ENCODE measurements at places on chromosomes 6 and 20.

DNA sequence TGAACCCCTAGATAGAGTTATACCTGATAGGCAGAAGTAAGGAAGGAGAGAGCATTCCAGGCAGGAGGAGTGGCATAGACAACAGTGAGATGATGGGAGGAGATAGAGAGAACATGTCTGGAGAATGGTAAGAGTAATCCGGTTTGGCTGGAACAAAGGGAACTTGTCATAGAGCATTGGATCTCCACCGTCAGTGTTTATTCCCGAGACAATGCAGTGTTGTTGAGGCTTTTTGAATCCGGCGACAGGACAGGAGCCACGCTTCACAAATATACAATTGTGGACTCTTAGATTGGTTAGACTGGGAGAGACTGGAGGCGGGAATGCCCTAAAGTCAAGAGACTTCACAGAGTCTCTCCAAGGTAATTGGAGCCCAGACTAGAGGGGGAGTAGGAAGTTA, 119.8 kb downstream of the ANKS1A start:
- DNase-seq: no peak

GRCh38 chr20:36541227-36541767, at the start of gene MYL9:
Gene MYL9, plus strand, starts transcription at chr20:36541519. Its CDS starts 3,366 bp downstream, at chr20:36544885.
- no peak for DNase-seq

DNA sequence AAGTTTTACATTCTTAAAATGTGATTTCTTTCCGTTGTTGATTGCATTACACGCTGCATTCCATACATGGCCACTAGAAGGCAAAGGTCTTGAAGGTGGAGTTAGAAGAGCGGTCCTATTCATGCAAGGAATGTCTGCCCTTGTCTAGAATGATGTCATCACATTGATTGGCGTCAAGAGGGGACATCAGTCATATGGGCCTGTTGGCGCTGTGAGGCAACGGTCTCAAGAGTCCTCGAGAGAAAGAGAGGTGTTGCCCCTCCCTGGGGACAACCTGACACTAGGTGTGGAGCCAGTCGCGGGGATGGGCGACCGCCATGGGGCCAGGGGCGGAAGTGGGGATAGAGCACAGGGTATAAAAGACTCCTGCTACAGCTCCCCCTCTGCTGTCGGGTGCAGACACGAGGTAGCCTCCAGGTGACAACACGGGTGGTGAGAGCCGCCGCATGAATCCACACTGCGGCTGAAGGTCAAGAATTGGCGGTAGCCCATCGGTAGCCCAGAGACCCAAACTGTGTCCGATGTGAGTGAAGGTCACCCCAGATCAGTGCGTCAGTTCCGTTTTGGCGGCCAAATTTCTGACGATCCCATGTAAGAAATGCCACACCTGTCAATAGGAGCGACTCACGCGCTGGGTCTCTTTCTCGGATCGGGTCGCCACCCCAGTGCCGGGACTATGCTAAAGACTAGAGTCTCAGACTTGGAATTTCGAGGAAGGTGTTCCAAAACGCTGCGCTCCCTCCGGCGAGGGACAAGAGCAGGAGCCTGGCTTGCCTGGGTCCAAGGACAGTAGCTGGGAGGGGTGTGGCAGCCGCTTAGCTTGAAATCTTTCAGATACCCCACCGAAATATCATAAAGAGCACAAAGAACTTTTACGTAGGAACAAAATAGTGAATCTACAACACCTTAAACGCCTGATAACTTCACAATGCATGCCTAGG, 93.2 kb upstream of the ZNF184 start:
- DNase-seq: no peak

DNA sequence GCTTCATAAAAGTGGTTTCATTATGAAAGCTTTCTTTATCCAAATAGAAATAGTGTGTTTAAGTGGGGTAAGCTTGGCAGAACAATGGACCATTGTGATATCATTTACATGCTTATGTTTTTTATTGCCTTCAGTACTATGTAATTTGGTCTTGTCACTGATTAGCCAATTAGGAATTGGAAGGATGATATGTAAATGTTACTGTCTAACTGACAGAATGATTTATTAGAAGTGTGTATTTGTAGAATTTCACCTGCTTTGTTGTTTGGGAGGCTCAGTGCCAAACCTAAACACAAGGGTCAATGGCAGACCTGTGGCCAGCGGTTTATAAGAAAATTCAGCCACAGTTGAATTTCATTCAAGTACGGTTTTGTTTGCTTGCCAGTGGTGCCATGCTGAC, 39.0 kb downstream of the AIG1 start:
- no peak for DNase-seq

DNA sequence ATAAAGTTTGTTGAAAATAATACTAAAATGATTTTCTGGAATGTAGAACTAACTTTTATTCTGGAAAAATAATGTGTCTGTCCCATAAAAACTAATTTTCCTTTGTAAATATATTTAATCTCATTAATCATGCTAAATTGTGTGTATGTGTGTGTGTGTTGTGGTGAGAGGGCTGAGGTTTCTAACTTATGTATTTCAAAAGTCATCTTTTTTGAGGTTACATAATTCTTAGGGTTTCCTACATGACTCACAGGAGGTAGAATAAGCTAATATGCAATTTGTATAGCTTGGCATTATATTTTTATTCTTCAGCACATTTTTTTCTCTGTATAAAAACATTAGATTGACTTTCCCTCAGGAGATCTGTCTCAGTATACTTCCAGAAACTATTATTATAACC, 64.1 kb upstream of the CLVS2 start:
- no peak for DNase-seq

- no peak for DNase-seq
Observed at GRCh38 chr6:8749465-8749864, 314.1 kb upstream of the SLC35B3 start.

GRCh38 chr6:41645007-41645618, 6.8 kb downstream of the MDFI start:
- no peak for DNase-seq

GRCh38 chr6:163085861-163086623, 328.5 kb upstream of the QKI start:
- DNase-seq: no peak

- no peak for DNase-seq
Observed at GRCh38 chr6:2754393-2754792, 3.7 kb upstream of the MYLK4 start.

DNA sequence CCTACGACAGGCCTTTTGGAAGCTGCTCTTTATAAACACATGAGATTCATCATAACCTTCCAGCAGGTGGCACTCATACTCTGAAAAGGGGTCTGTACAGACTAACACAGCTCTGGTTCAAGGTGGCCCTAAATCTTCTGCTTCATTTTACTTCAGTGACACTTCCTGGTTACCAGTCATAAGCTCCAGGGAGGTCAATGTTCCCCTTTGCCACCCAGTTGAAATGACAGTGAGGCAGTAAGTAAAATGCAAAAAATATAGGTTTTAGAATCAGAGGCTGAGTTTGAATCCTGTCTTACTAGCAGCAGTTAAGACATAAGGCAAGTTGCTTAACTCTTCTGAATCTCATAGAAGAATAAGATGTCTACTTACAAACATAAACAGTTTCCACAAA, 132.8 kb downstream of the CDK19 start:
- peak; percentile 68 for DNase-seq

- DNase-seq: peak; percentile 45
Observed at GRCh38 chr6:47403801-47404200, 73.8 kb upstream of the CD2AP start.

DNA sequence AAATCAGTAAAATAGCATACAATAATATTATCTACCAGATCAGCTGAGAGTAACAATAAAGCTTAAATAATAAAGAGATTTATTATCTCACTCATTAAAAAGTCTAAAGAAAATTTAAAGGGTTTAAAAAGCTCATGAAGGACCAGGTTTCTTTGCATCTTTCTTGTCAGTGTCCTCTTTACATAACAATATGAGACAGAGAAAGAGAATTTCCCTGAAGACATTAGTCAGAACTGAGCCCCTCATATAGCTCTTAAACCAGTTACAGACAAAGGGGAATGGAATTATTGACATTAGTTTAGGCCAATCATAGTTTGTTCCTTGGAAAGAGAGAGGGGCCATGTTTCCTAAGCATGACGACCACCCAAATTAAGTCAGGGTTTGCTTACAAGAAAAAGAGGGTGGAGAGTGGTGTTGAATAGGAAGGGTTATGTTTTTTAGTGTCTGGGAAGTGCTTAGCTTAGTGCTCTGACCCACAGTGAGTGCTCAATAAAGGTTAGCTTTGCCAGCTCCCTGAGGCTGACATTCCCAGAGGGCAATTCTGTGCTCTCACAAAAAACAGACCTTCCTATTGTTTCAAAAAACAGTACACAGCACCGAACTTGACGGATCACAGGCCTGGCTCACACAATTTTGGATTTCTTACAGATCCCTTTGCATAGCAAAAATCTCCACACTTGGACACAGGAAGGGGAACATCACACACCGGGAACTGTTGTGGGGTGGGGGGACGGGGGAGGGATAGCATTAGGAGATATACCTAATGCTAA, 3.6 kb upstream of the PLCB1 start:
- DNase-seq: no peak

GRCh38 chr6:25492951-25493350, 159.1 kb upstream of the SCGN start:
- no peak for DNase-seq

- no peak for DNase-seq
Observed at GRCh38 chr6:39684790-39685488, 40.3 kb downstream of the KIF6 start.

DNA sequence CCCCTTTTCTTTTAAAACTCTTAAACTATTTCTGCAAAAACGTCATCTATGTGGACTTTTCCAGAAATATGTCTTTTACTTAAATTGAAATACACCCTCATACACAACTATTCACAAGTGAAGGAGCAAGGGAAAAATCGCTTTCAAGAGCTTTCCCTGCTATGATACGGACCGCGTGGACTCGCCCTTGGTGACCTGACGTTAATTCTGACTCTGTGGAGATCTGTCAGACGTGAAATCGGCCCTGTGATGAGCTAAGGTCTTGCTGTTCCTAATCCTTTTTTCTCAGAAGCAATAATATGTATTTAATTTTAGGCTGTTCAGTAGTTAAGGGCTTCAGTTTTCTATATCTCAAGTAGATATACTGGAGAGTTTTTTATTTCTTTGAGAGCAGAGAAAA, 113.6 kb downstream of the RPP40 start:
- DNase-seq: no peak

DNA sequence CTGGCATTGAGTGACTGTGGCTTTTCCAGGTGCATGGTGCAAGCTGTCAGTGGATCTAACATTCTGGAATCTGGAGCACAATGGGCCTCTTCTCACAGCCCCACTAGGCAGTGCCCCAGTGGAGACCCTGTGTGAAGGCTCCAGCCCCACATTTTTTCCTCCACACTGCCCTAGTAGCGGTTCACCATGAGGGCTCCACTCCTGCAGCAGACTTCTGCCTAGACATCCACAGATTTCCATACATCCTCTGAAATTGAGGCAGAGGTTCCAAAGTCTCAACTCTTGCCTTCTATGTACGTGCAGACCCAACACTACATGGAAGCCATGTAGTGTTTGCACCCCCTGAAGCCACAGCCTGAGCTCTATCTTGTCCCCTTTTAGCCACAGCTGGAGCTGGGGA, 118.0 kb upstream of the BMP5 start:
- no peak for DNase-seq

- no peak for DNase-seq
Observed at GRCh38 chr6:145761584-145761983, 26.3 kb upstream of the EPM2A start.

GRCh38 chr6:112027942-112028674, 25.8 kb upstream of the CCN6 start:
- DNase-seq: peak; percentile 73

DNA sequence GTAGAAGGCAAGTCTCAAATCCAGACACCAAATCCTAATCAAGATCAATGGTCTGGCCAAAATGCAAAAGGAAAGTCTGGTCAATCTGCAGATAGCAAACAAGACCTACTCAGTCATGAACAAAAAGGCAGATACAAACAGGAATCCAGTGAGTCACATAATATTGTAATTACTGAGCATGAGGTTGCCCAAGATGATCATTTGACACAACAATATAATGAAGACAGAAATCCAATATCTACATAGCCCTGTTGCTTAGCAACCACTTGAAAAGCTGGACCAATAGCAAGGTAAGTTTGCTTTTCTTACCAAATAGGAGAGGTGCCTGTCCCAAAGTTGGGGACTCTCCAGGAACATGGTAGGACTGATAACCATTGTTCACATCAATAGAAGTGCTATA, 2.0 kb downstream of the SEMG2 start:
- DNase-seq: no peak

- DNase-seq: no peak
Observed at GRCh38 chr20:49214571-49214970, 4.6 kb upstream of the DDX27 start.

GRCh38 chr6:41942067-41942851, 651 bp upstream of the CCND3 start:
- DNase-seq: no peak

DNA sequence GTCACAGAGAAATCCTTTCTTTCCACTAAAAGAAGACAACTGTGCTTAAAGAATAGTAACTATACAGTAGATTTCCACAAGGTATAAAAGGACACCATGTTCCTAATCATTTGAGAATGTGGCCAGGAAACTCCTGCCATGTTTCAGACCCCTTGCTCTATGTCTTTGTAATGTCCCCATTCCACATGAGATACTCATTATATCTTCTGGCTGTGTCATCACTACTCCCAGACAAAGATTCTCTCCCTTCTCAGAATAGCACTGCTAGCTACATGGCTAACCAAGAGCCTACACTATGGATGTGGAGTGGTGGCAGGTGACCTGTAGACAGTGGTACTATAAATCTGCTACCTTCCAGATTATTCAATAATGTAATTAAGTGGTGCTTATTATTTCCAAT, 218.1 kb upstream of the MCHR2 start:
- DNase-seq: no peak

DNA sequence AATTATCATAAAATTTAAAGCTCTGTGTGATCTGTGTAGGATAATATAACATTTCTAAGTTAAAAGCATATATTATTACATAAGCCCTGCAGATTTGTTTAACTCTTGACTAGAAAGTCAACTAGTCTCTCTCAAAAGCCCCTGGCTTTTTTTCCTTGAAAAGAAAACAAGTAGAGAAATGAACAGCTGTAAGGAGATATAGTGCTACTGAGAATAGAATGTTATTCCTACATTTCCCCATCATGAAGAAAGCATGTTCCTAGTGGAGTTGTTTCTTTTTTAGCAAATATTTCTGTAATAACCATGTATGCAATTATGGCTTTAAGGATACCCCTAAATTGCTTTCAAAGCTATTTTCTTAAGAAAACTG, 37.6 kb downstream of the SHLD1 start:
- DNase-seq: no peak

- DNase-seq: peak; percentile 28
Observed at GRCh38 chr6:97703661-97704060, 420.6 kb upstream of the MMS22L start.

DNA sequence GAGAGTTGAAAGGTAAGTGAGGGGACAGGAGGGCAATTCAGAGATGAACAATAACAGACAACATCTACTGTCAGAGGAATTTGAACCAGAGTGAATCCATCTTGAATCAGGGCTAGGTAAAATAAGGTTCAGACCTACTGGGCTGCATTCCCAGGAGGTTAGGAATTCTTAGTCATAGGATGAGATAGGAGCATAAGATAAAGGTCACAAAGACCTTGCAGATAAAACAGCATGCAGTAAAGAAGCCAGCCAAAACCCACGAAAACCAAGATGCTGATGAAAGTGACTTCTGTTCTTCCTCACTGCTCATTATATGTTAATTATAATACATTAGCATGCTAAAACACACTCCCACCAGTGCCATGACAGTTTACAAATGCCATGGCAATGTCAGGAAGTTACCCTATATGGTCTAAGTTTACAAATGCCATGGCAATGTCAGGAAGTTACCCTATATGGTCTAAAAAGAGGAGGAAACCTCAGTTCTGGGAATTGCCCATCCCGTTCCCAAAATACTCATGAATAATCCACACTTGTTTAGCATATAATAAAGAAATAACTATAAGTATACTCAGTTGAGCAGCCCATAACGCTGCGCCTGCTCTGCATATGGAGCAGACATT, 248.5 kb downstream of the HAO1 start:
- peak; percentile 43 for DNase-seq
